ENCODE measurements at places on chromosomes 1 and 21.

DNA sequence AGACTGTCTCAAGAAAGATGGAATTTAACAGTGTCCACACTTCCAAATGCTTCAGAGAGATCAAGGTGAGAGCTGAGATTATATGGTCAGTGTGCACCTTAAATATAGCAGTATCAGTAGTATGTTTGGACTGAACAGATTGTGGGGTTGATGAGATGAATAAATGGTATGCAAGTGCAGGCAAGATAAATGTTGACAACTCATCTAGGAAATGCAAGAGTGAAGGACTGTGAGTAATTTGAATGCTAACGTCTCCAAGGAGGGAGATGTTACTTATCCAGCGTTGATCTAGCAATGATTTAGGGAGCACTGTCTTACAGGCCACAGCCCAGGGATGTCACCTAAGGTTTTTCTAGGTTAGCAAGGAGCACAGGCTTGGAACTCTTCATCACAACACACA, 170.7 kb upstream of the GALNT2 start:
- no peak for DNase-seq

DNA sequence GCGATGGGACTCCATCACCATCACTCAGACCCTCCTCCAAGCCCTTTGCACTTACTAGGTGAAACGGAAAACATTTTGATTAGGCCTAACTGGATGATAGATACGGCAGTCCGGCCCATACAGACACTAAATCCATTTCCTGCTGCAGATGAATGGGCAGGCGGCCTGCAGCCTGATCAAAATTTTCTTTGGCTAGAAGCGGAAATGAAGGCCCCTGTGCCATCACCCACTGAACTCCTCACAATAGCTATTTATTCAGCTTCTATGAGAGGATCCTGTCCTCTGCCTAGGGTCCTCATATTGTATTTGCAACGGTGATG, 200.5 kb downstream of the OMA1 start:
- no peak for DNase-seq

GRCh38 chr21:22244516-22244915, 1246.3 kb downstream of the NCAM2 start:
- DNase-seq, result no peak

GRCh38 chr1:147201786-147202185, 23.4 kb downstream of the FMO5 start:
- DNase-seq, result no peak

DNA sequence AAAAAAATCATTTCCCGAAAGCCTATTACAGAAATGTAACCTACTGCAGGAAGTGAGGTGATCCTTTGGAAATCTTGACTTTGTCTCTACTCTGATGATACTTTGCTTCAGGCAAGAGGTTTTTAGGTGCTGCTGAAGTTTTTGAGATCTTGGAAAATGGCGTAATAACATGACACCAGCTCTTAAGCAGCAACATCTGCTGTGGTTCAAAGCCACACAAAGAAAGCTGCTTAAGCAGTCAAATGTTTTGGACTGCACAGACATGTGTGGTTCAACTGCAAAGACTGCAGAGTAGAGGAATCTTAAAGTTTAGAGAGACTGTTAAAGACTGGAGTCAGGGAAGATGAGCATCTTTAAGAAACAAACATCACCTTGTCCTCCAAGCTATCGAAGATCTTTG, 139.0 kb downstream of the RASAL2 start:
- DNase-seq, result no peak

GRCh38 chr1:6030132-6030531, 15.6 kb upstream of the KCNAB2 start:
- DNase-seq, result no peak

GRCh38 chr1:164801791-164802502, 243.0 kb downstream of the PBX1 start:
- DNase-seq, result no peak

- DNase-seq, result no peak
These were observed 5.0 kb upstream of the TNFRSF8 start for GRCh38 chr1:12057940-12058687.

GRCh38 chr1:218829097-218829496, 344.6 kb upstream of the LYPLAL1 start:
- no peak for DNase-seq

DNA sequence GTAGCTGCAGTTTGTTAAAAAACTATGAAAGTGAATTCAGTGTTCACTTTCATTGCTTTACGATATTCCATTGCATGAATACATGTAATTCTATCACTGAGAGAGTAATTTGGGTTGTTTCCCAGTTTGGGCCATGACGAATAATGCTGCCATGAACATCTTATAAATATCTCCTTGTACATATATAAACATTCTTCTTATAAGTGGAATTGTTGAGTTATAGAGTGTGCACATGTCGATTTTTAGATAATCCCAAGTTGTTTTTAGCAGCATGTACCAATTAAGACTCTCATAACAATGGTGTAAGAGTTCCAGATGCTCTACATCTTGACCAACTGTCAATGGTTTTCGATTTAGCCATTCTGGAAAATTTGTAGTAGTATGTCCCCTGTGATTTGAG, 40.9 kb downstream of the ALG6 start:
- DNase-seq, result no peak

DNA sequence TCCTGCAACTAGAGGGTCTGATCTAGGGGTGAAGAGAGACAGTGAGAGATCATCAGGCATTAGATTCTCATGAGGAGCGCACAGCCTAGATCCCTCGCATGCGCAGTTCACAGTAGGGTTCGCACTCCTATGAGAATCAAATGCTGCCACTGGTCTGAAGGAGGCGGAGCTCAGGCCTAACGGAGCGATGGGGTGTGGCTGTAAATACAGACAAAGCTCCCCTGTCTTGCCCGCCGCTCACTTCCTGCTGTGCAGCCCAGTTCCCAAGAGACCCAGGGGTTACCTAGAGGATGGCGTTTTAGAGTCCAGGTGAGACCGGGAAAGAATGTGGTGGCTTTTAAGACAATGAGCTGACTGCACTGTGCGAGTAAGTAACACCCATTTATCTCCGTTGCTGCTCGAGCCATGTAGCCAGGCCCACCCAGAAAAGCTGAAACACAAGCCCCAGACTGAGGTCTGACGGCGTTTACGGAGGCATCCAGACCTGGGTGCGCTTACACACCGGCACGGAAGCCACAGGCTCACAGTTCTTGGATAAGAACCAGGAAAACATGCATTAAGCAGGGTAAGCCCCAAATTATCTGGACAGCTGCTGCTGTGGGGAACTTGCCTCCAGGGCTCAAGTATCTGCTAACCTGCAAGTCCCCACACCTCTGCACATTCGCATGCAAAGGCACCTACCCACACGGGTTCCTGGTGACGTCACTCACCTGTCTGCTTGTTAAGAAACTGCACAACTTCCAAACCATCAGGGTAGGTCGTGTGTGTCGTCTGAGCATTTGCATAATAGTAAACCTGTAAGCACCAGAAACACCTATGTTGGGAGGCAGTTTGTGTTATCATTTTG, 12.5 kb downstream of the TCP10L start:
- DNase-seq, result no peak

DNA sequence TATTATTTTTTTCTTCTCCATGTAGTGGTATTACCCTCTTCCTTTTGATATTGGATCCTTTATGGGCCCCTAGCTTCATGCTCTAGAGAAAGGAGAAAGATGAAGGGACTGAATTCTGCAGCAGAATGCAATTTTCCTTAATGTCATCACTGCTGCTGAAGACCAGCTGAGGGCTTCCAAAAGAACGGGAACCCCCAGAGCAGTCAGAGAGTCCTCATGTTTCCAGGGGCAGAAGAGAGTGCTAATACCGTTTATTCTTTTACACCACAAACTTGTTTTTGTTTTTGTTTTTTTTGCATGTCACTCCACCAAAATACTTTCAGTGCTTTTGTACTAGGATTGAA, 21.1 kb upstream of the TBX15 start:
- no peak for DNase-seq

GRCh38 chr1:11013160-11013531, 692 bp downstream of the TARDBP start:
- DNase-seq, result no peak

DNA sequence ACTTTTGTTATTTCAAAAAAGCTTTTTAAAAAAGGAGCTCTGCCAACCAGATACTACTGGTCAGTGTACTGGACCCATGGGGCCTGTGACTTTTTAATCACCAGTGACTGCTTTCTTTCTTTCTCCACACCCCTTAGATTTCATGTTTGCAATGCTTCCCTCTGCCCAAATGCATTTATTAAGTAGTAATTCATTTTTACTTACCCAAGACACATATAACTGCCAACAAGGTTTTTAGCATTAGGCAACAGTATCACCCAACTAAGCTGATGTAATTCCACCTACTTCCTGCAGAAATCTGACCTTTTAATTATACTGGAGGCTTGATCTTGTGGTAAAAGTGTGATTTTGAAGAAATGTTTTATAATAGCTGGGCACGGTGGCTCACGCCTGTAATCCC, 12.5 kb downstream of the MECR start:
- DNase-seq, result no peak

DNA sequence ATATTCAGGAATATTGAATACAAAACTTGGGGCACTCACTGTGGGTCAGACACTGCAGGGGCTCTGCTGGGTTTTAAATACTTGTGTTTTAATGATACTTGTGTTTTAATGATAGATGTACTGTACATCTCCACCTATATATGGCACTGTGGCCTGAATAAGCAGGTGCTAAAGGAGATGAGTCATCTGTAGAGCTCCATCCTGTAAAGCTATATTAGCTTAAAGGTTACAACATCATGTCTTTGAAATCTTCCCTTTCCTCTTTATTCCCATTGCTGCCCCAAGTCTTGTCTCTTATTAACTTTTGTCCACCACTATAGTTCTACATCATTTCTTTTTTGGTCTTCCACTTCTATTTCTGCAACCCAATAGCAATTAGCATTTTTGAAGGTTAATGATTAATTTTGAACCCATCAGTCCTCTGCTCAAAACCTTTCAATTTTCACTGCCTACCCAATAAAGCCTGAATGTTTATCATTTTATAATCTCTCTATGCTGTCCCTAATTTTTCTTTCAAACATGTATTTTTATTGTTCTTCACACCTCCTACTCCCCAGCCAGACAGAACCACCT, 113.3 kb upstream of the PTGFR start:
- no peak for DNase-seq

- DNase-seq, result no peak
These were observed 65.6 kb downstream of the ST3GAL3 start for GRCh38 chr1:43772978-43773377.

GRCh38 chr1:17667641-17668040, 87.5 kb upstream of the ACTL8 start:
- no peak for DNase-seq

GRCh38 chr1:86645851-86646250, 58.5 kb upstream of the SH3GLB1 start:
- no peak for DNase-seq

GRCh38 chr1:69172003-69173000, 395.4 kb upstream of the LRRC7 start:
- DNase-seq, result no peak

GRCh38 chr21:45947296-45947695, 34.3 kb upstream of the COL6A1 start:
- DNase-seq, result no peak

DNA sequence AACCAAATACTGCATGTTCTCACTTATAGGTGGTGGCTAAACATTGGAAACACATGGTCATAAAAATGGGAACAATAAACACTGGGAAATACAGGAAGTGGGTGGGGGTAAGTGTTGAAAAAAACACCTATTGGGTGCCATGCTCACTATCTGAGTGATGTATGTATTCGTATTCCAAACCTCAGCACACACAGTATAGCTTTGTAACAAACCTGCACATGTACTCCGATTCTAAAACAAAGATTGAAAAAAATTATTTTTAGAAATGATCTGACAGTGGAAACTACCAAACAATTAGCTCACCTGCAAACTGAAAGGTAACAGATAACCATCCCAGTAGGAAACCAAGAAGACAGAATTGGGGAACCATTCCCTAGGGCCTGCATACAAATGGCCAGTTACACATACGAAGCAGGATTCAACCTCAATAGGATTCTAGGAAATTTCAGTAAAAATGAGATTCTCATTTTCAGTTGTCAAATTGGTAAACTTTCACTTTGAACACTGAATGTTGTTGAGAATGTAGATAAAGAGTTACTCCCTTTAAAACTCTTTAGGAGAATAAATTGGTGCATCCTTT, 88.1 kb upstream of the LRRC8D start:
- DNase-seq, result no peak

DNA sequence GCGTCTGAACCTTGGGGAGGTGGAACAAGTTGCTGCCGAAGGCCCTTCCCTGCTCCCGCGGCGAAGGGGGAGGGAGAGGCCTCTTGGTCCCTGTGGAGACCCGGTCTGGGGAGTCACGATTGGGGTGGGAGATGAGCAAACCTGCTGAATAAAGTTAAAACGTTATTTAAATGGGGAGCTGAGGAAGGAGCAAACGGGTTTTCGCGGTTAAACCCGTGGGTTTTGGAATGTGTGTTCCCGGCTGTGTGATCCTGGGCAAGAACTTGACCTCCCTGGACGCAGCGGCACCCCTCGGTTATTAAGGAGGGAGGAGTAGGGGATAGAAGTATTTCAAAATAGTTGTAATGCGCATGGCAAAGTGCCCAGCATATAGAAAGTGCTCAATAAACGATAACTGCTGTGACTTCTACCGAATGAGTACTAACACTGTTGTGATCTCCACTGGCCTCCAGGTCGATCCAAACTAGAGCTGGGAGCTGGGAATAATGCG, 3.4 kb downstream of the FAM110D start:
- no peak for DNase-seq

DNA sequence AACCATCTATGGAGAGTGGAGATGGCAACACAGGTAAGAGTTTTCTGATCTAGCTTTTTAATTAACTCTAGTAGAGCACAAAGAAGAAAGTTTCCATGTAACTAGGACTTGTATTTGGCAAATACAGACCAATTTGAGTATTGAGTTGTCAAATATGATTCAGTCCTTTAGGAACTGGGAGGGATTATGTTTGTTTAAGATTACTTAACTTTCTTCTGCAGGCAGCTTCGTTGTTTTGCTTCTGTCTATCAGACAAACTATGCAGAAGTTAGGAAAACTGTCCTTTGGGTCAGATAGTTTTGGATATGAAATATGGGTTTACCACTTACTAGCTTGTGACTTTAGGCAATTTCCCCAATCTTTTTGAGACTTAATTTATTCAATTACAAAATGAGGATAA, 111.8 kb downstream of the POU2F1 start:
- no peak for DNase-seq

DNA sequence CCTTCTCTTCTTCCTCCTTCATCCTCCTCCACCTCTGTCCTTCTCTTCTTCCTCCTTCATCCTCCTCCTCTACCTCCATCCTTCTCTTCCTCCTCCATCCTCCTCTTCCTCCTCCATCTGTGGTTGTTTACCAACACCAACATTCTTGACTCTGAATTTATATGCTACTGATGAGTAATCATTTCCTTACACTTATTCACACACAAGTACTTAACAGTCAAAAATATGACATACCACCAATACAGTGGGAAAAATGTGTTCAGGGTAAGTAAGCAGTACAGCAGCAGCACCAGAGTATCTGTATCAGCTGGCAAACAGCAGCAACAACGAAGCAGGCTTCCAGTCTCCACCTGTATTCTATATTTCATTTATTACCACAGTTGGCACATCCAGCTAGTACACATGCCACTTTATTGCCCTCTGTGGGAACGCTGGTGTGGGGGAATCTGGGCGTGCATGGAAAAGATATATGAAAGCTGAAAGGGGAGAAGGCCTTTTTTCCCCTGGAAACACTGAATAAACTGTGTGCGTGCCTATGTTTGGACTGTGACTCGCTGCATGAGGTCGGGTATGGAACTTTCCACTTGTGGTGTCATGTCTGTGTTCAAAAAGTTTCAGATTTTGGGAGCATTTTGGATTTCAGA, 16.0 kb downstream of the ADSS2 start:
- DNase-seq, result no peak
